Dorsolateral prefrontal cortex (tissue), 122 donors: ENCODE measurements at places on chromosomes 13 and 19. TPM values are rescaled to one million over a fixed set of nuclear protein-coding genes. Genes with fewer than 3 reads are reported as not detected.

Gene MUC16
- 0.03 TPM for total RNA-seq

DNA sequence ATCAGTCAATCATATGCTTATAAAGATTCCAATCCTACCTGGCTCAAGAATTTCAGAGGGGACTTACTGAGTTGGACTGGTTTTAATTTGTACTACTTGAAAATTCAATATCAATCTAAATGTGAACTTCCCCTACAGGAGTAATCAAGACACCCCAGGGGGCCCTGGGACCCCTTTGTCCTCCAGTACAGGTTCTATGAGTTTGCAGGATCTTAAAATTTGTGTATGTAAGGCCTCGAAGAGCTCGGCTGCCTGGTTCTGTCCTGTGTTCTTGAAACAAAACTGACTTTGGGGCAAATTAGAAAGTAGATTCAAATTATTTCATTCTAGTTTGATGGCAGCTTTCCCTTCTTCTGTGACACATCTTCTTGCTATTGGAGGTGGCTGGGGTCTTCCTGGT lies 261.3 kb downstream of the KCNRG start:
- no peak for DNase-seq

Gene CDC37
- 137 TPM for total RNA-seq

Gene WASF3
- total RNA-seq, result 117 TPM

Gene MCEMP1
- total RNA-seq, result not detected

GRCh38 chr19:17687141-17687856 lies 855 bp downstream of the UNC13A start:
- no peak for DNase-seq

GRCh38 chr19:18501351-18501750 lies 20.5 kb downstream of the ELL start:
- DNase-seq, result no peak

DNA sequence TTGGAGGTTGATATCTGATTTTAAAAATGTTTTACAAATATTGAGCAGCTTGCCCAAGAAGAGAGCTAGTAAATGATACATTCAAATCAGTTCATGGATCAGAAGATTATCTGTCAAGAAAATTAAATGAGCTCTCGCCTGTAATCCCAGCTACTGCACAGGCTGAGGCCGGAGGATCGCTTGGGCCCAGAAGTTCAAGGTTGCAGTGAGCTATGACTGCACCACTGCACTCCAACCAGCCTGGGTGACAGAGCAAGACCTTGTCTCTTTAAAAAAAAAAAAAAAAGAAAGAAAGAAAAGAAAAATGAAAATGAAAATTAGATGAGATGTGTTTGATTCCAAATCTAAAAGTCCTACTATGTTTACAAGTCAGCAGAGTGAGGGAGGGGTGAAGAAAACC lies 2.4 kb downstream of the SPART start:
- DNase-seq, result no peak

Gene CYP2A7
- total RNA-seq, result not detected

- no peak for DNase-seq
These were observed 6.2 kb upstream of the PGLS start for GRCh38 chr19:17505223-17505622.

DNA sequence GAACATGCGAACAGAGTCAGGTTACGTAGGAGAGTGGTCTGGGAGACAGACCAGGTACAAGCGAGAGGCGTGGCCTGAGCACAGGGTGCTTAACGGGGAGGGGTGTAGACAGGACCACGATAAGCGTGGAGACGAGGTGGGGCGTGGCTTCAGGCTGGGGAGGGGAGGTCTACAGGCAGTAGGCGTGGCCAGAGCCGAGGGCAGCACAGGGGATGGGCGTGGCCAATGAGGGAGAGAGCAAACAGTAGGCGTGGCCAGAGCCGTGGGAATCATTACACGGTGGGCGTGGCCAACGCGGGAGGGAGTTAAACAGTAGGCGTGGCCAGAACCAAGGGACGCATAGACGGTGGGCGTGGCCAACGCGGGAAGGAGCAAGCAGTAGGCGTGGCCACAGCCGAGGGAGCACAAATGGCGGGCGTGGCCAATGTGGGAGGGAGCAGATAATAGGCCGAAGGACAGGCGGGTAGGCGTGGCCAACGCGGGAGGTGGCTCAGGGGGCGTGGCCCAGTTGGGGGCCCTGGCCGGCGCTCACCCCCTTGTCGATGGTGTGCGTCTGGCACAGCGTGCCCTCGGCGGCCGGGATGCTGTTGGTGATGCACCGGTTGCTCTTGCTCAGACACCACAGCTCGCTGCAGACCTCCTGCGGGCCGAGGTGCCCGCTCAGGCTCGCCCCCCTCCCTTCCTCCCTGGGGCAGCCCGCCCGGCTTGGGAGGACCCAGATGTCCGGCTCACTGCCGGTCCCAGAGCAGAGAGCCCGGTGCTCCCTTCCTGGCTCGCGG lies 15.2 kb upstream of the MYO1F start:
- DNase-seq, result peak; percentile 91

Gene ZNF823
- 6.6 TPM for total RNA-seq

DNA sequence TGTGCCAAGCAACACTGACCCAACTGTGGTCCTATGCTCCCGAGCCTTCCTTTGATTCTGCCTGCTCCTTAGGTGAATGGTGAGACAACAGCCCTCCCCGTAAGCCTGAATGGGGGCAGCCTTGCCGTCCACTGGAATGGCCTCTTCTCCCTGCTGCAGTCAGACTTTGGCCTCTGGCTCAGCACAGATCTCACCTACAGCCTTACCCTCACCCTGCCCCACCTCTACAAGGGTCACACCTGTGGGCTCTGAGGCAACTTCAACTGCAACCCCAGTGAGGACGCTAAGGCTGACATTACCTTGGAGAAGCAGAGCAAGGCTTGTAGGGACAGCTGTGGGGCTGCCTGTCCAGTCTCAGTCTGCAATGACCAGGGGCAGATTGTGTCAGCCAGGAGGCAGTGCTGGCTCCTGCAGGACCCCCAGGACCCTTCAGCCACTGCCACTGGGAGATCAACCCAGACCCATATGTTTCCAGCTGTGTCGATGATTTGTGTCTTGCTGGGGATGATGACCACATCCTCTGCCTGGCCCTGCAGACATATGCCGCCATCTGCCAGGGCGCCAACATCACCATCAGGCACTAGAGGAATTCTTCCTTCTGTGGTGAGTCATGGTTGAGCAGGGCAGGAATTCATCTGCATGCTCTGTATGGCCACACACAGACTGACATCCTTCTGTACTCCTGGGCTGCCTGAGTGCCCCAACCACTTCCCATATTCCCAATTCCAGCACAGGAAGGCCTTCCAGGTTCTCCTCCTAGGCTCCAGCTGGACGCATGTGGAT lies 27.3 kb upstream of the FXYD3 start:
- DNase-seq, result no peak

DNA sequence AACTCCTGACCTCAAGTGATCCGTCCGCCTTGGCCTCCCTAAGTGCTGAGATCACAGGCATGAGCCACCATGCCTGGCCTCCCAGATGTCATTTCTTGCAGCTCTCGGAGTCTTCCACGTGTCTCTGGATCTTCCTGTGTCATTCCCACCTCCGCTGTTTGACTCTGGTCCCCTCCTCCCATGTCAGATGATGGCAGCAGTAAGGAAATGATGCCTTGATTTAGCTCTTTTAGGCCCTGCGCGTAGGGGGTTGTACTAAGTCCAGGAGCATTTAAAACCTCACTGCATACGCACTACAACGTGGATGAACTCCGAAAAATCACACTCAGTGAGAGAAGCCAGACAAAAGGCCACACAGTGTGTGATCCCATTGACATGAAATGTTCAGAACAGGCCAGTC lies 113.1 kb downstream of the GNG7 start:
- no peak for DNase-seq

DNA sequence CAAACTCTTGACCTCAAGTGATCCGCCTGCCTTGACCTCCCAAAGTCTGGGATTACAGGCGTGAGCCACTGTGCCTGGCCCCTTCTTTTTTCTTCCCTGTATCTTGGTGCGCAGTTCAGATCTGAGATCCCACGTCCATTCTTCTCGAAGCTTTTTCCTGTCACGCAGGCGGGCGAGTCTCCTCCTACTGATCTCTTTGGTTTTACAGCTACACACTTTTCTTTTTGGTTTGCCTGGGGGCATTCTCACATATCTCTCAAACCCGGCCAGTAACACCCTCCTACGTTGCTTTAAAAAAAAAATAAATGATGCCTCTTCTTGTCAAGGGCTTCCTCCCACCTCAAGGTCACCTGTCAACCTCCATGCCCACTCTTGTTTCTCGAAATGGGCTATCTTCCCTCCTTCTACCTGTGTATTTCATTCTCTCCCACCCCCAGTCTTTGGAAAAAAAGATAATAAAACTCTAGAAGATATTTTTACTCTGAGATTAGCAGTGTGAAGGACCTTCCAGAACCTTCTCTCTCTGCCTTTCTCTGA lies 12.1 kb downstream of the TMPRSS9 start:
- DNase-seq, result no peak

Gene ELSPBP1
- total RNA-seq, result not detected

Gene C1QTNF9B
- total RNA-seq, result 0.82 TPM

- DNase-seq, result no peak
These were observed 36.6 kb upstream of the ZSCAN5A start for GRCh38 chr19:56351208-56351607.

Gene ZNF135
- 19.1 TPM for total RNA-seq

Gene ATP8B3
- 0.82 TPM for total RNA-seq

Gene ZNF837
- total RNA-seq, result 1.6 TPM

DNA sequence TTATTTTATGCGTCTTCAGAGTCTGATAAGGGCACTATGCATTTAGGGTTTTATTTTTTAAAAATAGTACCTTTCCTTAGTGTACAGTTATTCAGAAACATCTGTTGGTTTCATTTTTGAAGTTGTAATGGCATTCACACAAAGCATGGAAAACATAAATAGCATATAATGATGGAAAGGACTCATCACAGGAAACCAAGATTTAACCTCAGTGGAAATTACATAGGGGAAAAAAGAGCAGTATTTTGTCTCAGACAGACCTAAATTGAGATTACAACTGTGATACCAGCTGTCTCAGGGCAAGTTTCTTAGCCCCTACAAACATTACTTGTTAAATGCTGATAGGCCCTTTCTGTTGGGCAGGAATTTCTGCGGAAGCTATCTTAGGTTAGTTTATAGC lies 57.2 kb downstream of the NHLRC3 start:
- DNase-seq, result no peak

Gene PLIN4
- total RNA-seq, result 8.5 TPM

DNA sequence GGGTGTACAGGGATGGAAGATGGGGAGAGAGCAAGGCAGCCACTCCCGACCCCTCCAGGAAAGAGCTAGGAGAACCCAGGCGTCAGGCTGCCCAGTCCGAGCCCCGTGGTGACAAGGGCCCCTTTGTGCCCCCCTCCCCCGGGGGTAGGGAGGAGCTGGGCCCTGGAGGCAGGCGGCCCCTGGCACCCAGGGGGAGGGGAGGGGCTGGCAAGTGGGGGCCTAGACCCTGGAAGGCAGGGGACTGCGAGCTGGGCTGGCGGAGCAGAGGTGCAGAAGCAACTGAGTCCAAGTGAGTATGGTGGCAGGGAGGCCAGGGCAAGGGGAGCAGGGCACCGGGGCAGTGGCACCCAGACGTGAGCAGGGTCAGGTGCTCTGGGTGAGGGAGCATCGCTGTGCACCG lies at the start of gene MAG:
Gene MAG (plus strand): TSS at position 246 of the 400 bp plus-strand sequence. CDS start 3,248 bp downstream, outside the sequence.
- peak; percentile 94 for DNase-seq

Gene ZNF324B
- 12.2 TPM for total RNA-seq

Gene CGB1
- not detected for total RNA-seq

Gene KLK5
- total RNA-seq, result not detected

DNA sequence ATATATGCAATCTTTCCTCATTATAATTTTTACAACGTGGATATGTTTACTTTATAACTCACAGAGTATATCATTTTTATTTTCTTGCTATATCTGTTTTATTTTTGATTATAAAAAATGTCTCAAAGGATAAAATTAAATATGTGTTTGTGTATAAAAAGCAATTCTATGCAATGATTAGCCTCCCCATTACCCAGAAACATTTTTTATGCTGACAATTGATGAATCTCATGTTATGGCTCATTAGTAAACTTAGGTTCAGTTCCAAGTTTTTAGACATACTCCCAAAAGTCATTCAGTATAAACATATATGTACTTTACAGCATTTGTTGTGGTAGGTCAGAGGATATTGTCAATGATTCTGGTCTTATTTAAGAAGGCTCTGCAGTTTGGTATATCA lies 540.1 kb upstream of the SPRY2 start:
- no peak for DNase-seq

DNA sequence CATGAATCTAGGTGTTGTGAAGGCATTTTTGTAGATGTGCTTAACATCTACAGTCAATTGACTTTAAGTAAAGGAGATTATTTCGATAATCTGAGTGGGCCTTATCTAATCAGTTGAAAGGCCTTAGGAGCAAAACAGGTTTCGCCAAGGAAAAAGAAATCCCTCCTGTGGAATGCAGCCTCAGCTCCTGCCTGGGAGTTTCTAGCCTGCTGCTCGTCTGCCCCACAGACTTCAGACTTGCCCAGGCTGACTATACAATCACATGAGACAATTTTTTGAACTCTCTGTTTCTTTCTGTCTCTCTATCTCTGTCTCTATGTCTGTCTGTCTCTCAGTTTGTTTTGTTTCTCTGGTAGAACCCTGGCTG lies 312.5 kb downstream of the OLFM4 start:
- DNase-seq, result no peak

Gene LRG1
- total RNA-seq, result 0.21 TPM

Gene CEACAM1
- total RNA-seq, result 0.46 TPM

GRCh38 chr13:98997011-98997730 lies 19.3 kb upstream of the DOCK9 start:
- no peak for DNase-seq

DNA sequence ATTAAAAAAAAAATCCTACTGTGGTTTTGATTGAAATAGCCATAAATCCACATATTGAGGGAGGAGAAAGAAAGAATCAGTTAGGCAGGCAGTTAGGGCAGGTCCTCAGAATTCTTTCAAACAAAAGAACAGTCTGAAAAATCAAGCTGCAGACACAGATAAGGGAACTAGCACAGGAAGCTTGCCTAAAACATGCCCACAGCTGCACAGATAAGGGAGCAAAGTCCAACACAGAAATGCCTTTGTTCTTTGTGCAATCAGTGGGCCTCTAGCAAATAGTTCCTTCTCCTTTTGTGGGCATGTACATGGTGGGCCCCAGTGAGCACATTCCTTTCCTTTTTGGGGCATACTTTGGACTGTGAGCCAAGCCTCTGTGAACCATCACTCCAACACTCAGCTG lies 42.7 kb downstream of the UTP14C start:
- no peak for DNase-seq

DNA sequence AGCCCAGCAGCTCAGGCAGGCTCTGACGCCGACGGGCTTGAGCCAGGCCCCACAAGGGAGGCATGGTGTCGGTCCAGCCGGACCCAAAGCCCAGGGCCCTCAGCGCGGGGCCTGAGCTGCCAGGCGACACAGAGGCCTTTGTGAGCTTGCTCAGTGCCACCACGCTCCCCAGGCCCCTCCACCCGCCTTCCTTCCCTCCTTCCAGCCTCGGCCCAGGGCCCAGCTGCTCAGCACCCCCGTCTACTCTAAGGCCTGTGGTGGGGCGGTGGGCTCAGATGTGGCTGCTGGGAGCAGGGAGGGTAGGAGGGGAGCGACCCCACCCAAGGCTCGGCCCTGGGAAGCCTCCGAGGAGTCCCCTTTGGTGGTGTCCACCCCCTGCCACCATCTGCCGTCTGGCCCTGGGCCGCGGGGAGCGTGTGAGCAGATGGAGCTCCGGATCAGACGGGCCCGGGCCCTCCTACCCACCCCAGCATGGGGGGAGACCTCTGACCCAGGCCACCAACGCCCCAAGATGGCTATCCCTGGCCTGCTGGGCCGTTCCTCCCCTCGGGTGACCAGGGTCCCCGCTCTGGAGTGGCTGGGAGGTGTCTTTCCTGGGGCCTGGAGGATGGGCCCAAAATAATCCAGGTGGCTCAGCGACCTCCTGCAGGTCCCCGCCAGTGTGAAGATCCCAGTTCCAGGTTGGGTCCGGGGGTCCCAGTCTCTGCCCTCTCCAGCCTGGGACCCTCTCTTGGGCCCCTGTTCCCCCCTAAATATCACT lies 7.8 kb downstream of the ZBTB7A start:
- DNase-seq, result peak; percentile 80

Gene ERICH6B
- total RNA-seq, result not detected
